Tongue (tissue), 3 donors: ENCODE measurements at places on chromosomes 5 and 9. TPM values are rescaled to one million over a fixed set of nuclear protein-coding genes. Genes with fewer than 3 reads are reported as not detected.

Gene PCDHA13
- 0.31 TPM for total RNA-seq

Gene SLC45A2
- not detected for total RNA-seq

Gene SPAAR
- 1.8 TPM for total RNA-seq

Gene ABLIM3
- total RNA-seq, result 25.4 TPM

Gene CDC20B
- total RNA-seq, result not detected

Gene SH3PXD2B
- 24.0 TPM for total RNA-seq

Gene RC3H2
- total RNA-seq, result 55.4 TPM

Gene AIF1L
- total RNA-seq, result 19.1 TPM

Gene ADCY2
- total RNA-seq, result 41.3 TPM

Gene PCDHGA8
- 3.0 TPM for total RNA-seq

Gene PCDHGA11
- 7.5 TPM for total RNA-seq

Gene HNRNPH1
- 726 TPM for total RNA-seq

Gene PDE6A
- 0.31 TPM for total RNA-seq

Gene NR2F1
- 31.2 TPM for total RNA-seq

Gene CD274
- total RNA-seq, result 4.1 TPM

Gene ADAMTS12
- 28.7 TPM for total RNA-seq

Gene ZBTB43
- 23.6 TPM for total RNA-seq

Gene ABHD17B
- 49.5 TPM for total RNA-seq

Gene SMAD5
- 72.2 TPM for total RNA-seq

Gene FST
- total RNA-seq, result 14.4 TPM

Gene CDKN2B
- 2.2 TPM for total RNA-seq

Gene SH3GL2
- total RNA-seq, result 0.21 TPM

Gene TMEM252
- total RNA-seq, result not detected

Gene FREM1
- total RNA-seq, result 18.2 TPM

Gene ECM2
- total RNA-seq, result 27.5 TPM

Gene OR1J2
- not detected for total RNA-seq

Gene TMEM215
- total RNA-seq, result 2.1 TPM

Gene OR5C1
- not detected for total RNA-seq

Gene CCDC192
- 0.31 TPM for total RNA-seq

Gene NR4A3
- total RNA-seq, result 4.7 TPM

Gene CYSRT1
- 3.3 TPM for total RNA-seq

Gene ITGA2
- total RNA-seq, result 26.1 TPM

Gene IL3
- not detected for total RNA-seq

Gene CKMT2
- total RNA-seq, result 287 TPM

Gene LRRTM2
- 0.51 TPM for total RNA-seq

Gene HAVCR2
- 2.8 TPM for total RNA-seq

Gene PCDHAC2
- total RNA-seq, result 4.6 TPM

Gene INPP5E
- total RNA-seq, result 8.4 TPM

Gene ANGPTL2
- 78.1 TPM for total RNA-seq

Gene KLHL9
- 40.7 TPM for total RNA-seq

Gene SHOC1
- total RNA-seq, result not detected

Gene MAMDC2
- total RNA-seq, result 21.5 TPM

Gene FGFR4
- total RNA-seq, result 130 TPM

Gene KLF9
- 48.3 TPM for total RNA-seq

Gene CAVIN4
- 392 TPM for total RNA-seq

Gene CCL28
- total RNA-seq, result 13.0 TPM

Gene ABCA2
- total RNA-seq, result 16.6 TPM

Gene BTNL8
- total RNA-seq, result not detected

Gene PLPP7
- 81.3 TPM for total RNA-seq

Gene ZFP2
- 2.9 TPM for total RNA-seq

Gene FIBCD1
- total RNA-seq, result not detected

Gene HABP4
- 14.6 TPM for total RNA-seq

Gene SPINK6
- total RNA-seq, result not detected

Gene PCDHB8
- 2.3 TPM for total RNA-seq

Gene CCL21
- total RNA-seq, result 49.3 TPM

Gene TEX48
- not detected for total RNA-seq
